Suppressor macrophage treated with lipopolysaccharide for 4 hours (primary cell): ENCODE measurements at places on chromosomes 3 and 15.

GRCh38 chr3:14391033-14391432, 11.4 kb upstream of the SLC6A6 start:
- DNase-seq: peak; percentile 86

DNA sequence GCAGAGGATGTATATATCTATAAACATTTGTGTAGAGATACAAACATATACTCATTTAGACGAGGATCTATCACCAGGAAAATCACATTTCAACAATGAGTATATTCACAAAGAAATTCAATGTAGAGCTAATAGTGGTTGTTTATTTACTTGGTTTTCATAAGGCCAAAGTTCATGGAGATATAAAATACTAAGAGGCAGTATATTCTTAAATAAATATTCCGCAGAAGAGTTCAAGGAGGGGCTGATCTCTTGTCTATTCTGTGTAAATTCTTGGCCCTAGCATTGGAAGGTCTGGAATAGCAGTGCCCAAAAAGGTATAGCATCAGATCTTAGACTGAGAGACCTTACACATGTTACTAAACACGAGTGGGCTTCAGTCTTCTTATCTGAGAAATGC, 122.1 kb downstream of the EDEM1 start:
- DNase-seq: no peak

DNA sequence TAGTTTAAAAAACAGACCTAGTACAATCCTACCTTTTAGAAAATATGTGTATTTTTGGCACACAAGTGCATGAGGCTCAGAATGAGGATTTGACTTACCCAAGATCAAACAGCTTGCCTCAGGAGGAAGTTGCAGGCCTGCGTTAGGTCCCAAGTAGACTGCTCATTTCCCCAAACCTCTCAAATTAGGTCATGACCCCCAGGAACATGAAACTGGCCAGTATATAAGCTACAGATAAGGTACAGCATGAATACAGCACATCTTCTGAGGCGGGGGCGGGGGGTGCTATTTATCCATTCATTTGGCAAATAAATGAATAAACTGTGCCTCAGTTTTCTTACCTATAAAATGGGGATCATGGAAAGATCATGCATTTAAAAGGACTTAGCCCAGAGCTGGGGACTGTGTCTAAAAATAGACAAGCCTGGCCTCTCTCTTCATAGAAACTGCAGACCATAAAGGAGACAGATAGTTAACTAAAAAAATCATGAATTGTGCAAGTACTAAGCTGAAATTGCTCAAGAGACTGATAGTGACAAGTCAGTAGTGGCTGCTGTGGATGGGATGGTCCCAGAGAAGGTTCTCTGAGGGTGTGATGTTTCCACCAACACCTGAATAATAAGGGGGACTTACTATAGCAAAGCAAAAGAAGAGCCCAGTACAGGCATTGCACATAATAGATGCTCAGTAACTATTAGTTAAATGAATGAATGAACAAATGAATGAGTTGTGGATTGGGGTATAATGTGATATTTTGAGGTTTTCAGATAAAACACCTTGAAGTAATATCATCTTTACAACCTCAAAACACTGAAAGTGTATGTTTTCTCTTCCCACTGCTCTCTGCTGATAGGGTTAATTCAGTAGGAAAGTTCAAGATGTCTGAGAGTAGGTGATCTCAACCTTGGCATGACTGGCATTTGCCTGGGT, 258.5 kb upstream of the PROK2 start:
- peak; percentile 84 for DNase-seq

DNA sequence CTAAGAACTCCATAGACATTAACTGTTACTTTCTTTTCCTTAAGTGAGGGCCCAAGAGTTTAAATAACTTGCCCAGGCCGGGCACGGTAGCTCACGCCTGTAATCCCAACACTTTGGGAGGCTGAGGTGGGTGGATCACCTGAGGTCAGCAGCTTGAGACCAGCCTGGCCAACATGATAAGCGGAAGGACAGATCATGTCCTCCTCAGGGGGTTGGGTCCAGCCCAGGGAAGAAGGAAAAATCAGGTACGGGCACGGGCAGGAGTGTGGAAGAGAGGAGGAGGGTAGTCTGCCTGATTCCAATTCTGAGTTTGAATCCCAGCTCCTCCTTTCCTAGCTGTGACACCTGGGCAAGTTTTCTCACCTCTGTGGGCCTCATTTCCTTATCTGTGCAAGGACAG, 118.8 kb downstream of the ANP32A start:
- no peak for DNase-seq

GRCh38 chr15:33314069-33314468, 3.3 kb downstream of the RYR3 start:
- DNase-seq: no peak

DNA sequence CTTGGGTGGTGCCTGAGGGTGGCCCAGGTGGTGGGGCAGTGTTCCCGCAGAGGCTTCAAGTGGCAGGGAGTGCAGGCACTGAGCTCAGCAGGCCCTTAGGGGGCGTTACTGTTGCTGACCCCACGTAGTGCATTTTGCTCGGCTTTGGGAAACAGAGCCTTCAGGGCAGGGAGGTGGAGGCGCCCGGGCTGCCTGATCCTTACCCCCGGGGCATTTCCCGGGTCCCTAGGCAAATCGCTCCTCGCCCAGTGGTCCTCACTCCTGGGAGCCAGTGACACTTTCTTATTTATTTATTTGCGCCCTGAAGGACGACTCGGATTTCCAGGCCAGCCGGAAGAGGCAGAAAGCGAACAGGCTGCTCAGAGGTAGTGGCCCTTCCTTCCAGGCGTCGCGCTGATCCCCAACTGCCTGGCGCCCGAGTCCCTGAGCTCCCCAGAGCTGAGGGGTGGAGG, 10.1 kb upstream of the FOXB1 start:
- DNase-seq: no peak

DNA sequence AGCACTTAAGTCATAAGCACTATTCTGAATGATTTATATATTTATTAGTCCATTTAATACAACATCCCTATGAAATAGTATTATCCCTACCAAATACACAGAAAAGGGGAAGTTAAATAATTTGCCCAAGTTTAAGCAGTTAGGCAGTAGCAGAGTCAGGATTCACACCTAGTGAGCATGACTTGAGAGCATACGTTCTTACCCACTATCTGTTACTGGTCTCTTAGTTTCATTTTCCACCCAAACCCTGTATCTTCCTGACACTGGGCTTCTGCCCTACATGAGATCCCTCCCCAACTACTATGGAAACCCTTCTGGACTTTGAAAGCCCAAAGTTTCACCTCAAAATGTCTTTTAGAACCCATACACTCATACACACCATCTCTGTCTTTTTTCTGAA, 4.4 kb upstream of the ATOSA start:
- DNase-seq: peak; percentile 13
